ENCODE measurements at places on chromosomes 5 and 9.

- DNase-seq = no peak
These were observed 36.7 kb downstream of the CDK7 start for GRCh38 chr5:69271376-69271775.

GRCh38 chr9:94758031-94758430, 31.5 kb downstream of the AOPEP start:
- DNase-seq = no peak

DNA sequence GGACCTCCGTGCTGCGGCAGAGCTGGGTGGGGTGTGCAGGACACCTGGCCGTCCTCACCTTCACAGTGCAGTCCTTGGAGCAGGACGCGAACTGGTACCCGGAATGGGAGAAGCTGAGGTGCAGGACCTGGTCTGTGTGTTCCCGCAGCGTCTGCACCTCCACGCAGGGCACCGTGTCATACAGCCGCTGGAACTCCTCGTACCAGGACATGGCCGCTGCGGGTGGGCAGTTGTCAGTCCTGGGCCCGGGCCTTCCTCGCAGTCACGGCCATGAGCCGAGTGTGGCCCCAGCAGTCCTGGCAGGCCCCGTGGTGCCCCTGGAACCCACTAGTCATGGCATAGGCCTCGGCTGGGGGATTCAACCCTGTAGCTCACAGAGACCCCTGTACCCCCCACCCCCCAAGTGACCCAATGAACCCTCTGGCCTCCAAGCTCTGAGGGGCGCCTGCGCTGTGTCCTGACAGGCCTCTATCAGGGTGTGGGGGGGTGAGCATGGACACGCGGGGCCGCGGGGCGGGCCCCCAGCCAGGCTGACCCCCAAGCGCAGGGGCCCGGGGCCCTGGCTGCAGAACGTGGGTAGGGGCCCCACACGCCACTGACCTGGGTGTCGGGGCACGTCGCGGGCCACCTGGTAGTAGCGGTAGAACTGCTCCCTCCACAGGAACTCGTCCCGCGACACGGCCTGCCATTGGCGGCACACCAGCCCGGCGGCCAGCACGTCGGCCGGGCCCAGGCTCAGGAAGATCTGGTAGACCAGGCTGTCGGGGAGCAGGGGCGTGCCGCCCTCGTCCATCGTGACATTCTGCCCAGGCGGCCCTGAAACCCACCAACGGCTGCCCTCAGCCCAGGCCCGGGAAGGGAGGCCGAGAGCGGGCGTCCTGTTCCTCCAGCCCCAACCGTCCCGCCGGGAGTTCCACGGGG, 987 bp downstream of the FBXW5 start:
- peak; percentile 28 for DNase-seq

GRCh38 chr9:75083188-75083970, 4.6 kb downstream of the NMRK1 start:
- peak; percentile 58 for DNase-seq

DNA sequence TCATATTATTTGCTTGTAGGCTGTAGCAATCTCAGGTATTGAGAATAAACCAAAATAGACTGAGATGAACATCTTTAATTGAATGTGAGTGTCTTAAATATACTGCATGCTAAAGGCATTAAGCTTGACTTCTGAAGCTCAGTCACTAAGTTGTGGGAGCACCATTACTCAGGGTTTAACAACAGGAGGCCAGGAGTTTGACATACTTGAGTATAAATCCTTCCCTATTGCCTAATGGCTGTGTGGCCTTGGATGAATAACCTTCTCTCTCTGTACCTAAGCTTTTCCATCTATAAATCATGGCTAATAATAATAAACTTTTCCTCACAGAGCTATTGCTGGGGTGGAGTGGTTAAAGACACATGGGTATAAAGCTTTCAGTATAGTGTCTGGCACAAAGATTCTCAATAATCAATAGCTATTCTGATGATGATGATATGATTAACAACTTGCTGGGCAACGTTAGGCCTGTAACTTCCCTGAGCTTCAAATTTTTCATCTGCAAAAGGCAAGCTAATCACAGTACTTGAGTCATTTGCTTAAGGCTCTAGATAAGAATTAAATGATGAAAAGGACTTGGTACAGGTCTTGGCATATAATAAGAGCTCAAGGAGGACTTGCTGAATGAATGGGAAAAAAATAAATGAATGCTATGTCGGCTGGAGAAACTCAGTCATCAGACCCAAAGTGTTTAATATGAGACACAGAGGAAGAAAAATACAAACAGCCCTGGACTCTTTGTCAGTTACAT, 174.0 kb upstream of the IL12B start:
- no peak for DNase-seq

DNA sequence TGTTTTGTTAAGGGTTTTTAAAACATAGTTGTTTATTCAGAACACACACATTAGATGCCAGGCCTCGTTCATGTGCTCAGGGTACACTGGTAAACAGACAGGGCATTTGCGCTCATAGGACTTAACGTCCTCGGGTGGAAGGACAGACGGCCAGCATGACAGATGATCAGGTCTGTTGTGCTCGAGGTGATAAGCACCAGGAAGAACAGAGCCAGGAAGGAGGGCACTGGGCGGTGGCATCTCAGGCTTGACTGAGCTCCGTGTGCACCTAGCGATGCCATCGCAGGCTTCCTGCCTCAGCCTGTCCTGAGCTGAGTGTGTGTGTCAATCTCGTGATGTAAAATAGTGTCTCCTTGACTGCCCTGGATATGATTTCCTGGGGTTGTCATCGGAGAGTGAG, 96.5 kb downstream of the EHMT1 start:
- no peak for DNase-seq

DNA sequence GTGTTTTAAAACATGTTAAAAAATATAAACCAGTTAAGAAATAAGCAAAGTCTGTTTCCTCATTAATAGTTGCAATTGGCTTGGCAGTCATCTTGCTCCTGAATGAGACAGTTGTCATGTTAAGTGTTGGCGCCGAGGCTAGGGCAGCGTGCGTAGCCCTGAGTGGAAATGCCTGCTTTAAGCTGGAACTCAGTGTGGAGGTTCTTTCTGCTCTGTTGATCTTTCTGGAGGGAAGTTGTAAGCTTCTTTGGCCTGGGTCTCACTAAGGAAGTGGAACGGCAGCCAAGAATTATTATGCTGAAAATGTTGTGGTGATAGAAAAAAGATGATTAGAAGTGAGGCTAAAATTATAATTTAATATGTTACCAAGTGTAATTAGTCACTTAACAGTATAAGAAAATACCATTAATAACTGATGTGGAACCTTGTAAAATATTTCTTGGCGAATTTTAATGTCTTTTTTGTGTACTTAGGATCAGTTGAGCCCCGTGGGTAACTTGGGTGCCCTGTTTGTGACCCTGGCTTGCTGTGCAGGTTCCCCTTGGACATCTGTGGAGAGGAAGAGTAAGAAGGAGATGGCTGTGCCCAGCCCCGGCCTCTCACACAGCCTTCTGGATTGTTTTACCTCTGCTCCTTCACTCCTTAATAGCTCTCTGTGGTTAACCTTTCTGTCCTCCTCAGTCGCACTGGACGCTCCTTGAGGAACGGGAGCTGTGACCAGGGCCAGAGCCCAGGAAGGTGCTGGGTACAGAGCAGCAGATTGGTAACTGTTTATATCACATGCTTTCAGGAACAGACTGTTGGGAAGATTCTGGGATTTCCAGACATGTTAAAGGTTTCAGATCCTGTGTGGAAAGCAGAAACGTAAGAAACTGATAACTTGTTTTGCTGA, 31.0 kb downstream of the PCBD2 start:
- DNase-seq = no peak

DNA sequence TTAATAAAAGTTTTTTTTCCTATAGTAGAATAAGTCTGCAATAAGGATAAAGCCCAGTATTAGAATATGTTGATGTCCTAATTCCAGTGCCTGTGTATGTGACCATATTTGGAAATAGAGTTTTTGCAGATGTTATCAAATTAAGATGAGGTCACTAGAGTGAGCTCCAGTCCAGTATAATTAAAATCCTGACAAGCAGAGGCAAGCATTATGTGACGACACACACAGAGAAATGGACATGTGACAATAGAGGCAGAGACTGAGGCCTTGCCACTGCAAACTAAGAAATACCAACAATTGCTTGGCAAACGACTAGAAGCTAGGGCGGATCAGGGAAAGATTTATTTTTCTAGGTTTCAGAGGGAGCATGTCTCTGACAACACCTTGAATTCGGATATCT, 216.4 kb upstream of the CYLC2 start:
- DNase-seq = no peak

DNA sequence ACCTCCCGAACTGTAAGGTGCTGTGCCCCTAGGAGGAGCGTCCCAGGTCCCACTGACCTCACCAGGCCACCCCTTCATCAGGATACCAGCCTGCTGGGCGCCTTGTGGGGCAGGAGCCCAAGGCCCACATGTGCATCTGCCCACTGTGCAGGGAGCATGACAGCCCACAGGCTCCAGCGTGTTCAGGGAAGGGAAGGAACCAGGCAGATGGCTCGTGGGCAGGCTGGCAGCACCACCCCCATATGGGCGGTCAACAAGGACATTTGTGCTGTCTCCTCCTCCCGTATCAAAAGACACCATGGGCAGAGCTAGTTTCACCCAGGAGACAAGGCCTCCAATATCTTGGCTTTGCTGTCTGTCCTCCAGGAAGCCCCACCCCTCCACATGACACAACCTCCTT, 85.5 kb upstream of the PPP1R26 start:
- DNase-seq = no peak

- DNase-seq = no peak
These were observed 5.3 kb upstream of the SLC25A48 start for GRCh38 chr5:135829179-135829578.

DNA sequence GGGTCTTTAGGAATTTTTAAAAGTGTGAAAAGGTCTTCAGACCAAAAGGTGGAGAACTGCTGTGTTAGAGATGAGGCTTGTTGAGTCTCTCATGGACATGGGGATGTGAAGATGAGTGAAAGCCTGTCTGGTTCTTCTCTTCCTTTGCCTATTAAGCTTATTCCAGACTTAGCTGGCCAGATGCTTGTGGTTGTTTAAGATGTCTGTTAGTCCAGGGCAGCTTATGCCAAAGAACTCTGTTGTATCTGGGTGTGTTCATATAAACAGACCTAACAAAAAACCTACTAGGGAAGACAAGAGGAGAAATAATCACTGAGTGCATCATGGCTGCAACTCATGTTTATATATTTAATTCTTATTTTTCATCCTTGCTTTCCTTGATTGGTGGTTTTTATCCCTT, 57.5 kb upstream of the NCS1 start:
- DNase-seq = no peak

GRCh38 chr5:61281686-61282085, 50.4 kb upstream of the ZSWIM6 start:
- no peak for DNase-seq

- DNase-seq = no peak
These were observed 122.7 kb upstream of the APC start for GRCh38 chr5:112614986-112615385.

- no peak for DNase-seq
These were observed 116.7 kb upstream of the NEK6 start for GRCh38 chr9:124140941-124141568.

GRCh38 chr9:89999176-89999533, 394.3 kb downstream of the GADD45G start:
- DNase-seq = no peak

DNA sequence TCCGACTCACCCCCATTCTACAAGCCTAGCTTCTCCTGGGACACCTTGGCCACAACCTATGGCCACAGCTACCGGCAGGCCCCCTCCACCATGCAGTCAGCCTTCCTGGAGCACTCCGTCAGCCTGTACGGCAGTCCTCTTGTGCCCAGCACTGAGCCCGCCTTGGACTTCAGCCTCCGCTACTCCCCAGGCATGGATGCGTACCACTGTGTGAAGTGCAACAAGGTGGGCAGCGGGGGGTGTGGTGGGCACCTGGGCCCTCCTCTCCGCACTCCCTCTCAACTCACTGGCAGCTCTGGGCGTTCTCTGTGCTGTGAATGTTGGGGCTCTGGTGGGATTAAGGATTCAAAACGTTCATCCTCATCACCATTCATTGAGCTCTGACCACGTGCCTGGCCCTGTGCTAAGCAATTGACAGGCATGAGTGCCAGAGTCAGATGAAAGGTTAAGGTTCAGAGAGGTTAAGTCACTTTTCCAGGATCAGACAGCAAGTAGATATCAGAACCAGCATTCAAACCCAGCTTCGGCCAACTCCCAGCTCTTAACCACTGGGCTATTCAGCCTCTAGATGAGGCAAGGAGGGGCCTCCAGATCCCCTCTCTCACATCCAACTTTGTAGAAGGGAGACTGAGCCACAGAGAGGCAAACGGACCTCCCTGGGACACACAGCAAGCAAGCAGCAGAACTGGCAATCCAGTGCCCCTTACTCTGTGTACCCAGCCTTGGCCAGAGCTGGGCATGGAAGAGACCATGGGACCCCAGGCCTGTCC, 9.9 kb downstream of the GFI1B start:
- no peak for DNase-seq

- DNase-seq = no peak
These were observed 1.8 kb downstream of the SMC5 start for GRCh38 chr9:70260606-70261005.

DNA sequence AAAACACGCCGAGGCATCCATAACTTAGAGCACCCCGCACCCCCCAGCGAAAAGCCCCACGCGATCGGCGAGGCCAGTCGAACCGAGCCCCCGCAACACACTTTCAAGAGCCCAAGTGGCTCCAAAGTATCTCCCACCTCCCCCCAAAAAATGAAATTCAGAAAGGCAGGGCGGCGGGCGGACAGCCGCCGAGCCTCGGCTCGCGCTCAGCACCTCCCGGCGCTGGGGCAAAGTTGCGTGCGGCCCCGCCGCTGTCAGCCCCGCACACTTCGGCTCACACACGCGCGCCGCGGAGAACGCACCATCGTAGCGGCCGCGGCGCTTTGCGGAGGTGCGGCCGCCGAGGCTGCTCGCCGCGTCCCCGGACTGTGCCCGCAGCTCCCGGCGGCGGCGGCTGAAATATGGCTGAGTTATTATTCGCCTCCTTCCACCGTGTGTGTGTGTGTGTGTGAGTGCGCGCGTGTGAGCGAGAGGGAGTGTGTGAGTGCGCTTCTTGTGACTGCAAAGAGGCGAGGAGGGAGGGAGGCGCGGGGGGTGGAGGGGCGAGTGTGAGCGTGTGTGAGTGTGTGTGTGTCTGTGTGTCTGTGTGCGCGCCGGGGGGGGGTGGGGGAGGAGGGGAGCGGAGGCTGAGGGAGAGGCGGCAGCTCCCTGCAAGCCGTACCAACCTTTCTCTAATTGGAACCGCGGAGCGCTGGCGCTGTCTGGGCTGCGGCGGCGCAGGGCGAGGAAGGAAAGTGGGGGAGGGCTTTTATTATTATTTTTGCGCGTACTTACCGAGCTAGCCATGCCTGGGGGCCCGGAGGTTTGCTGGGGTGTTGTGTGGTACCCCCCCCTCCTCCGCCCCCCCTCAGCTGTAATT, 599 bp downstream of the MLLT3 start:
- DNase-seq = peak; percentile 75

DNA sequence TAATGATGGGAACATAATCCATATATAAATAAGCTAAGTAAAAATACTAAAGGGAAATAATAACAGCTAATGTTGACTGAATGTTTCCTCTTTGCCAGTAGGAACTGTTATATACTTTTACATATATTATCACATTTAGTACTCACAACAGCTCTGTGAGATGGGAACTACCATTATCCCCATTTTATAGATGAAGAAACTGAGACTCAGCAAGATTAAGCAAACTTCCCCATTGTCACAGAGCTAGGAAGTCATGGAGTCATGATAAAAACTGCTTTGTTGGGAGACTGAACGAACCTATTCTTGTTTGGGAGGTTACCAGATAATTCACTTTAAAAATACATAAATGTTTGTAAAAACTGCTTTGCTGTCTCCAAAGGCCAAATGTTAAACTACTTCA, 23.4 kb downstream of the WNT8A start:
- no peak for DNase-seq

Data from central memory CD4-positive, alpha-beta T cell (primary cell).